ENCODE measurements at places on chromosomes 12 and 14.

DNA sequence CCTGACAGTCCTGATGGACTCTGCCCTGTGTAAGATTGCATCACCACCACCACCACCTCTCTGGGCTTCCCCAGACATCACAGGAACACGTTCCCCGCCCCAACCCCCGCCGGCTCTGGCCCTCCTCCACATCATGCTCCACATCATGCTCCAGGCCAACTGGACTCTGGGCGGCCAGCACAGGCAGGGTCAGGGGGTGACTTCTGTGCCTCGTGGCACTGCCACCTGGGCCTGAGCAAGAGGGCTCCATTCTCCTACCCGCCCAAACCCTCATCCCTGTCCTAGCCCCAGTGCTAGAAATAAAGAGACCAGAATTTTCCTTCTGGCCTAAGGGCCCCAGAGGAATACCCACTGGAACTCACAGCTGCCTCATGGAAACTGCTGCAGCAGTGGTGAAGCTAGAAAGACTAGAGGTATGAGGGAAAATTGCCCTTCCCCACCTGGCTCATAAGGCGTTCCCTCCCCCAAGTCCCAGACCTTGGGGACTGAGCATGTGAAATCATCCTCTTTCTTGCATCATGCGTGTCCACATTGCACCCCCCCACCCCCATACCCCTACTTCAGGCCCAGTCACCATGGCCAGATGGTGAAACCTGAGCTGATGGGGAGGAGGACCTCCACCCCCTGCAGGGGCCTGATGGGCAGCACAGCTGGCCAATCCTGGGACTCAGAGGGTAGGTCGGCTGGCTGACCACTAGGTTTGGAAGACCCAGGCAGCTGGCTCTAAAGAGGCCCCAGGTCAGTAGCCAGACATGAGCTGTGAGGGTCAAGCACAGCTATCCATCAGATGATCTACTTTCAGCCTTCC lies at the start of gene INHBE:
Gene INHBE (plus strand): TSS at position 742 of the 808 bp plus-strand sequence. CDS start 230 bp downstream, outside the sequence.
- no peak for DNase-seq
- no peaks in the 10 kb centered on the region for H3K36me3 ChIP-seq
- H3K27ac ChIP-seq: no peak within 1 kb of the TSS
- peaks cover 16% of the 10 kb centered on the region for H3K4me1 ChIP-seq
- no peak within 1 kb of the TSS for H3K4me3 ChIP-seq

DNA sequence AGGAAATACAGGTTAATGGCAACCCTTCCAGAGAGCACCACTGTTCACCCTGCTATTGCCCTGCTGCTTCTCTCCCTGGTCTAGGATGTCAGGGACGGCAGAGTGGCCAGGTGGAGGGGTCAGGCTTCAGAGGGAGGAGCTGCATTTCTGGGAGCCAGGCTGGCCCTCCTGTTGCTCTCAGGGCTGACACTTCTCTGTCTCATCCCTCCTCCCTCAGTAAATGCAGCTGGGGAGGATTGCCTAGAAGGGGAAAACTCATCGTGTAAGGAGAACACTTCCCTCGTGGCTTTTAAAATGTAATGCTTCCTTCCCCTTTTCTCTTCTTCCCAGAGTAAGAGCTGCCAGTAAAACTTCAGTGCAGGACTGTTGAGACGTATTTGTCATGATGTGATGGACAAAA lies 20.8 kb downstream of the SUSD6 start:
- H3K4me3 ChIP-seq: no peak overlapping the region
- no peak overlapping the region for H3K27ac ChIP-seq
- no peaks in the 10 kb centered on the region for H3K27me3 ChIP-seq
- H3K4me1 ChIP-seq: peaks cover 85% of the 10 kb centered on the region
- DNase-seq: no peak
- H3K36me3 ChIP-seq: no peaks in the 10 kb centered on the region

- no peak overlapping the region for H3K27ac ChIP-seq
- DNase-seq: no peak
- no peaks in the 10 kb centered on the region for H3K4me1 ChIP-seq
- H3K36me3 ChIP-seq: no peaks in the 10 kb centered on the region
- H3K4me3 ChIP-seq: no peak overlapping the region
These were observed 4.1 kb upstream of the MIA2 start for GRCh38 chr14:39229601-39230110.

DNA sequence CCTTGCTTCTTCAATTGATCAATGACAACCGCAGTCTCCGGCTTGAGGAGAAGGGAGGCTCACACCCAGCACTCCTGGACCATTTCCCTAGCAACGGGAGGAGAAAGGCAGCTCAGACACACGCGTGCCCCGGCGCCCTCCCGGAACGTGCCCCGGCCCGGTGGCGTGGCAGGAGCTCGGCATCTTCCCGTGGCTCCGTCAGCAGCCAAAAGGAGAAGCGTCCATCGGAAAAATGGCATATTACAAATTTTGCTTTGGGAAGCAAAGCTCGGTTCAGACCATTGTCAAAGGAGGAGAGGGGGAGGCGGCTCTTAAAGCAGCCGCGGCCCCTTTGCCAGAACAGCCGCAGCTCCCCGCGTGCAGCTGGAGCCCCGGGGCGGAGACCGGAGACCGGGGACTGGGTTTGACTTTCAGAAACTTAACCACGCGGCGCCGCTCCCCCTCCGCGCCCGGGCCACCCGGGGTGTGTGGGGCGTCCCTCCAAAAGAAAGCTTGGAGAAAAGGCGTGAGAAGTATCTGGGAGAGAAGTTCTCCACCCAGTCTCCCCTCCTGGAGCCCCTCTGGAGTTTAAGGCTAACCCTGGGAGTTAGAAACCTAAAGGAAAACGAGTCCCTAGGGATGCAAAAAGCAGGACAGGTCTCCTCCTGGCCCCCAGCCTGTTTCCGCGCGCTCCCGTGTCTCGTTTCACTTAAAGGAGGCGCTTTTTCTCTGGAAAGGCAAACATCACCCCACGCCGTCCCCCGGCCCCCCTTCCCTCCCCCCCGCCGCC lies 545 bp downstream of the PPFIA2 start:
- H3K27ac ChIP-seq: peak overlapping the region; percentile 73
- no peaks in the 10 kb centered on the region for H3K27me3 ChIP-seq
- no peaks in the 10 kb centered on the region for H3K4me1 ChIP-seq
- DNase-seq: peak; percentile 30
- no peaks in the 10 kb centered on the region for H3K36me3 ChIP-seq

GRCh38 chr14:49363821-49364751 lies 222.1 kb downstream of the RPS29 start:
- no peak overlapping the region for H3K27ac ChIP-seq
- DNase-seq: no peak
- H3K4me3 ChIP-seq: no peak overlapping the region
- H3K4me1 ChIP-seq: no peaks in the 10 kb centered on the region

- H3K27ac ChIP-seq: peak overlapping the region; percentile 77
- H3K4me3 ChIP-seq: peak overlapping the region; percentile 44
- DNase-seq: no peak
- H3K4me1 ChIP-seq: no peaks in the 10 kb centered on the region
These were observed 54.3 kb downstream of the PEBP1 start for GRCh38 chr12:118190266-118190665.

DNA sequence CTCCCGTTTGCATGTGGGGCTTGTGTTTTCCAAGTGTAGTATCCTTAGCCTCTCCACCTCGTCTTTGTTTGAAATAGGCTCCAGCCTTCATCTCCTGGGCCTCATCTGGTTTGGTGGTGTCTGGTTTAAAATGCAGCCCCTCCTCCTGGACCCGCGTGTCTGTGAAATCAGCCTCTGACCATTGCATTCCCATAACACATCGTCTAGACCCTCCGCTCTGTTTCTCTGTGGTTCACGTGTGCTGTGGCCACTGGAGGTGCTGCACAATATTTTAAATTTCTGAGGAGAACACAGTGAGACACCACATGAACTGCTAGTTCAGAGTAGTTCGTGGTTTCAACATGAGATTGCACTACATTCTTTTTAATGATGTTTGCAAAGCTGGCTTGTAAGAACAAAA lies 35.6 kb downstream of the UBE3B start:
- H3K27me3 ChIP-seq: no peaks in the 10 kb centered on the region
- peaks cover 76% of the 10 kb centered on the region for H3K36me3 ChIP-seq
- DNase-seq: no peak
- H3K4me1 ChIP-seq: no peaks in the 10 kb centered on the region
- no peak overlapping the region for H3K4me3 ChIP-seq
- H3K27ac ChIP-seq: no peak overlapping the region

- H3K4me1 ChIP-seq: peaks cover 26% of the 10 kb centered on the region
- DNase-seq: no peak
- H3K4me3 ChIP-seq: no peak overlapping the region
- H3K27ac ChIP-seq: no peak overlapping the region
- H3K36me3 ChIP-seq: no peaks in the 10 kb centered on the region
These were observed 49.1 kb downstream of the CCDC85C start for GRCh38 chr14:99554757-99555531.

DNA sequence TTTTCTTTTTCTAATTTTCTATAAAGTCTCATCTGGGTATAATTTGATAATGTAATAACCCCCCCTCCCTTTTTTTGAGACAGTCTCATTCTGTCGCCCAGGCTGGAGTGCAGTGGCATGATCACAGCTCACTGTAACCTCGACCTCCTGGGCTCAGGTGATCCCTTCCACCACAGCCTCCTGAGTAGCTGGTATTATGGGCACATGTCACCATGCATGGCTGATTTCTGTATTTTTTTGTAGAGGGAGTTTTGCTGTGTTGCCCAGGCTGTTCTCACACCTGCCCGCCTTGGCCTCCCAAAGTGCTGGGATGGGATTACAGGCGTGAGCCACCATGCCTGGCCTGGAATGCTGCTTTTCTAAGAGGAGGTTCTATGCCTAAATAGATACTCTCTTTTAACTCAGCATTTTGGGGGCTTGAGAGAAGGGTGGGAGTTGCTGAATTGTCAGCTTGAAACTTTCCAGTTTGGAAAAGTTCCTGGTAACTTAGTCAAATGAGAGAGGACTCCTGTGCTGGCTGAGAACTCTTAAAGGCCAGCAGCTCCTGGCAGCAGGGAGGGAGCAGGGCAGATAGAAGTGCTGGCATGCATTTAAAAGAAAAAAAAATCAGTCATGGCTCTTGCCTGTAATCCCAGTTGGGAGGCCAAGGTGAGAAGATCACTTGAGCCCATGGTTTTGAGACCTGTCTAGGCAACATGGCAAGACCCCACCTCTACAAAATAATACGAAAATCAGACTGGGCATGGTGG lies 13.0 kb downstream of the NUDT4 start:
- no peak overlapping the region for H3K4me3 ChIP-seq
- H3K27ac ChIP-seq: no peak overlapping the region
- H3K36me3 ChIP-seq: peaks cover 11% of the 10 kb centered on the region
- H3K27me3 ChIP-seq: no peaks in the 10 kb centered on the region
- H3K4me1 ChIP-seq: peaks cover 72% of the 10 kb centered on the region

GRCh38 chr12:123591702-123592481 lies 7.5 kb downstream of the TMED2 start:
- H3K27me3 ChIP-seq: no peaks in the 10 kb centered on the region
- DNase-seq: no peak
- no peak overlapping the region for H3K27ac ChIP-seq
- peaks cover 34% of the 10 kb centered on the region for H3K4me1 ChIP-seq

DNA sequence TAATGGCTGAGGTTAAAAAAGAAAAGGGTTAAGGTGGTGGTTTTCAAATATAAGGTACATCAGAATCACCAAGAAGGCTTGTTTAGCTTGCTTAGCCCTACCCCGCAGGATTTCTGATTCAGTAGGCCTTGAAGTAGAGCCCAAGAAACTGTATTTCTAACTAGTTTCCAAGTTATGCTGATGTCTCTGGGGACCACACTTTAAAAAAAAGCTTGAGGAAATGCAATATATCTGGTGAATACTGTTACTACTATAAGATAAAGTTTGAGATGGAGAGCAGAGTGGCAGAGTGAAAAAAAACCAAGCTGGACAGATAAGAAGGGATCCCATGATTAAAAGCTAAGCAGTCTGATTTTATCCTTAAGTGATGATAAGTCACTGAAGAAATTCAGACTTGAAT lies 18.3 kb upstream of the GXYLT1 start:
- peaks cover 14% of the 10 kb centered on the region for H3K4me1 ChIP-seq
- H3K36me3 ChIP-seq: peaks cover 13% of the 10 kb centered on the region
- no peak for DNase-seq
- H3K4me3 ChIP-seq: no peak overlapping the region
- H3K27ac ChIP-seq: no peak overlapping the region

- peaks cover 19% of the 10 kb centered on the region for H3K36me3 ChIP-seq
- no peaks in the 10 kb centered on the region for H3K27me3 ChIP-seq
- no peak overlapping the region for H3K27ac ChIP-seq
- H3K4me3 ChIP-seq: no peak overlapping the region
- peaks cover 12% of the 10 kb centered on the region for H3K4me1 ChIP-seq
These were observed 5.7 kb upstream of the NEK9 start for GRCh38 chr14:75132382-75133086.

DNA sequence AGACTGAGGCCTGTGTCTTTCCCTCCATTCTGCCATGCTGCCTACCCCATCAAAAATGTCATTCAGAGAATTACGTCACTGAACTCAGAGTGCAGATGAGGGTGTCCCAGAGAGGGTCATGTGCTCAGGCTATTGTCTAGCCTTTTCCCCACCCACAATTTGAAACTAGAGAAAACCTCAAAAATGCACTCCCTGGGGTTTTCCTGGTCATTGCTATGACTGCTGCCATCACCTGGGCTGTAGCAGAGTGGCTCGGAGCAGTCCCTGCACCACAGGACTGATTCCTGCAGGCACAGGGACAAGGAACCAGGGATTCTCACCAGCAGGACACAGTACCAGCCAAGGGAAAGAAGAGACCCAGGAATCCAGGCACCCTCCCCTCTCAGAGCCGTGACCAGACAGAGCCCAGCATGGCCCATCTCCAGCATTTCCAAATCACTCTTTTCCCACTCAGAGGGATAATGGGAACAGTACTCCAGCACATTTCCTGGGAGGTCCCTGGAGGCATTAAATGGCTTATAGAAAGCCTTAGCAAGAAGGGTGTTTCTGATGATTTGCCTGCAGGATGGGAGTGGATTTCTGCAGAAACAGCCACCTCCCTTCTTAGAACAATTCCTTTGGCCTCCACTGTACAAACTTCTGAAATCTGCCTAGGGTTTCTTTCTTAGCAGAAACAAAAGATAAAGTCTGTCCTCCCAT lies 45.9 kb downstream of the VWF start:
- H3K36me3 ChIP-seq: no peaks in the 10 kb centered on the region
- H3K4me3 ChIP-seq: no peak overlapping the region
- no peaks in the 10 kb centered on the region for H3K27me3 ChIP-seq

DNA sequence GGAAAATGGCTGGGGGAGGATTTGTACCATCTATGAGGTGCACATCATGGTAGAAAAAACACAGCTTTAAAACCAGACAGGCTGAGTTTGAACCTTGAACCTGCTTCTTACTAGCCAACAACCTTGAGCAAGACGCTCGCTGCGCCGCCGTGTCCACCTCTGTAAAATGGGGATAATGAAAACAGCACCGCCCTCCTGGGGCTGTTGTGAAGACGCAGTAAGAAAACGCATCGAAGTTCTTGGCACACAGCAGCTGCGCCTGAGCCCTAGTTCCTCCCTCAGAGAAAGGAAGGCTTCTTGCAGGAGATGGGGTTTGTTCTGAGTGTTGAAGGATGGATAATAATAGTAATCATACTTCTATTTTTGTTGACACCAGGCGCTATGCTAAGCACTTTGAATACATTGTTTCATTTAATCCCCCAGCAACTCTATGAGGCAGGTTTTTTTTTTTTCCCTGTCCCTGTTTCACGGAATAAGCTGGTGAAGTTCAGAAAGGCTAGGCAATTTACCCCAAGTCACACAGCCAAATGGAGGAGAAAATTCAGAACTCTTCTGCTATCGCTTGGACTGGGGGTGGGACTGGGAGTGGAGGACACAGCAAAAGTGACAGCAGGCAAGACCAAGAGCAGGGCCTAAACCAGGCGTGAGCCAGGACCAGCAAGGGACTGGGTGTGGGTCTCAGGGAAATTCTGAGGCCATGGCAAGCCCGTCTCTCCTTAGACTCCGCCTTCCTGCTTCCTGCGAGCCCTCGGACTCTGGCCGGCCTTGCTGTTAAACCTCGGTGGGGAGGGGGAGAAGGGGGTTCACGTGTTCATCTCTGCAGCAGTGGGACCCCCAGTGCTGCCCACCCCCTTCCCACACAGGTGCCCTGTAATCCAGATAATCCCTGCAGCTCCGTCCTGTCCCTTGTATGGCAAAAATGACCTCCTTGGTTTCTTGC lies 97.5 kb downstream of the LRRC74A start:
- DNase-seq: no peak
- H3K27me3 ChIP-seq: no peaks in the 10 kb centered on the region
- no peak overlapping the region for H3K27ac ChIP-seq
- H3K4me3 ChIP-seq: no peak overlapping the region
